ENCODE measurements at places on chromosomes 7 and 10.

GRCh38 chr10:79417266-79417665, 28.2 kb downstream of the ZCCHC24 start:
- no peak for DNase-seq

DNA sequence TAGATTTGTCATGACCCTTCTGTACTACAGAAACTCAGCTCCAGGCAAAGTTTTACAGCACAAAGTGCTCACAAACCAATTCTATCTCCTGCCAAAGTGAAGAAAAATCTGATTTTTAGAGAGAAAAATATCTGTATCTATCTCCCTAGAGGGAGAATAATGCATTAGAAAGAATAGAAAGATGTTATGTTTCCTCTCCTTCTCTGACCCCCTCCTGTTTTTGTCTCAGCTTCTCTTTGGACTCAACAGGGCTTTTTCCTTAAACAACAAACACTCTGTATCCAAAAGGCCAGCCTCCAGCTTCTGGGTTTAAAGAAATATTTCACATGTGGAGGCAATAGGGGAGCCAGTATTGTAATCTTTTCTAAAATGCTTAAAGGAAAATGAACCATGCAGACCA, 627.4 kb downstream of the REEP3 start:
- DNase-seq, result no peak

DNA sequence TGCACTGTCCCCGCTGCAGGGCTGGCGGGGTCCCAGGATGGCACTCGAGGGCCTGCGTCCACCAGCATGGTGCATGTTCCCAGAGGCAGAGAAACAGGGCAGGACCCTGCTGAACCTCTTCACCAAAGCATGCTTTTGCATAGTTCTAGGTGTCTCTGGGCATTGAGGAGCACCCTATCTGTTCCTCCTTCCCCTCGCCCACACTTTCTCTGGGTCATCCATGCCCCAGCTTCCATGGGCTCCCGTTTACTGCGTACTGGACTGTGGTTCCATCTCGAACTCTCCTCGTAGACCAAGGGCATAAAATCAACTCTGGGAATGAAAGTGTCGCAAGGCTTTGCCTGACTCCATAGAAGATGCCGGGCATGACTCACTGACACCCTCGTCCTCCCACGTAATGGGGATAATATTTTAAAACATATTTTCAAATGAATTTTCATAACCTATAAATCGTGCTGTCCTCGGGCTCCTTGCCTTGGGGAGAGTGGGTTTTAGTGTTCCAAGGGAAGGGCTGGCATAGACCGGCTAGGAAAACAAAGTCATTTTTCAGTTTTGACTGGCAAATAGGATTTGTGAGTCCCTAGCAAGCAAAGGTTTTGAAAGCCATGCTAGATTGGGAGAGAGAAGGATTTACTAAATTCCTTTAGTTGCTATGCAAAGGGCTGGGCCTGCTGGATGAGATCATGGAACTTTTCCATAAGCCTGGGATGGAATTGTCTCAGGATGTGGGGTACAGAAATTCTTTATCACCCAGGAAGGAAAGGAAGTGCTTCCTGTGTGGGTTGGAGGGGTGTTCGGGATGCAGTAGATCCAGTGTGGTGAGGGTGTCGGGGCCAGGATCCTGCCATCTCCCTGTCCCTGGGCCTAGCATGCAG, 498.7 kb upstream of the MKI67 start:
- DNase-seq, result no peak

- DNase-seq, result no peak
Observed at GRCh38 chr7:1112109-1112508, 24.2 kb downstream of the GPER1 start.

DNA sequence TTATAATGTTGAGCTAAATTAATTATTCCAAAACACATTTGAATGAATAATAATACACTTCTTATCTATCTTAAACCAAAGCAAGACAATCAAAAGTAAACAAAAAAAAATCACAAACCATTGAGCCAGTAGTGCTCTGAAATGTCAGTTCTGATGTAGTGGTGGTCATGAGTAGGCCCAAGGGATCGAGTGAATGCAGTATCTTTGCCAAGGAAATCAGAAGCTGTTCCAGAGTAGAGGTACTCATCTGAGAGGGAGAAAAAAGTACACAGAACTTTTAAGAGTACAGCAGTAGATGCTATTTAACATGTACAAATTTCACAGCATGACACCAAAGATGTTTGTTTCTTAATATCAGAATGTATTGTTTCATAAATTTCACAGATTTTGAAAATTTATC, 121.5 kb downstream of the SEMA3D start:
- DNase-seq, result no peak

DNA sequence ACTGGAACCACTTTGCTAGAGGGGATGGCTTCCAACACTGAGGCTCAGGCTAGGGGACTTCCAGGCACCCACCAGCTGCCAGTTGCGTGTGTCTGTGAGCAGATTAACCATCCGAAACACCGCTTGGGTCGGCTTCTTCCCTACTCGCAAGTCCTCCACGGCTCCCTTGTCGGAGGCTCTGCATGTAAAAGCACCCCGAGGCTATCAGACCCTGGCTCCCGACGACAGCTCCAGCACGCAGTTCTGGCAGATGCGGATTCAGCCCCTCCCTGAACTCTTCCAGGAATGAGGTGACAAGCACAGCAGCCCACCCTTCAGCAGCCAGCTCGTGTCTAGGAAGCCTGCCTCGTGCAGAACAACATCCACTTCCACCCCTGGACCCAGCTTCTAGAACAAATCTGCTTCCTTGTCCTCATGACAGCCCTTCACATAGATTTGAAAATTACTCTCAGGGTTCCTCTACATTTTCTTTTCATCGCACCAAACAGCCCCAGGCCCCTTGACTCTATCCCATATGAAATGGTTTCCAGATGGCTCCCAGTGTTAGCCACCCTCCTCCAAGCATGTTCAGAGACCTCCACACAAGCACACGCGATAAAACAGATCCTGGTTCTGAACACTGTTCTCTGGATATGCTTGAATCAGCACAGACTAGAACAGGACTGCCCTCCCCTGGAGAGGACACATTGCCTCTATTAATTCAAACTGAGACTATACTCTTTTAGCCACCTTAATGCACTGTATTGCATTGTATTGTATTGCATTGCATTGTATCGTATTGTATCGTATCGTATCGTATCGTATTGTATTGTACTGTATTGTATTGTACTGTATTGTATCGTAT, 44.6 kb downstream of the SLIT1 start:
- DNase-seq, result no peak

- DNase-seq, result no peak
Observed at GRCh38 chr7:5578495-5578894, 154.9 kb upstream of the TNRC18 start.

DNA sequence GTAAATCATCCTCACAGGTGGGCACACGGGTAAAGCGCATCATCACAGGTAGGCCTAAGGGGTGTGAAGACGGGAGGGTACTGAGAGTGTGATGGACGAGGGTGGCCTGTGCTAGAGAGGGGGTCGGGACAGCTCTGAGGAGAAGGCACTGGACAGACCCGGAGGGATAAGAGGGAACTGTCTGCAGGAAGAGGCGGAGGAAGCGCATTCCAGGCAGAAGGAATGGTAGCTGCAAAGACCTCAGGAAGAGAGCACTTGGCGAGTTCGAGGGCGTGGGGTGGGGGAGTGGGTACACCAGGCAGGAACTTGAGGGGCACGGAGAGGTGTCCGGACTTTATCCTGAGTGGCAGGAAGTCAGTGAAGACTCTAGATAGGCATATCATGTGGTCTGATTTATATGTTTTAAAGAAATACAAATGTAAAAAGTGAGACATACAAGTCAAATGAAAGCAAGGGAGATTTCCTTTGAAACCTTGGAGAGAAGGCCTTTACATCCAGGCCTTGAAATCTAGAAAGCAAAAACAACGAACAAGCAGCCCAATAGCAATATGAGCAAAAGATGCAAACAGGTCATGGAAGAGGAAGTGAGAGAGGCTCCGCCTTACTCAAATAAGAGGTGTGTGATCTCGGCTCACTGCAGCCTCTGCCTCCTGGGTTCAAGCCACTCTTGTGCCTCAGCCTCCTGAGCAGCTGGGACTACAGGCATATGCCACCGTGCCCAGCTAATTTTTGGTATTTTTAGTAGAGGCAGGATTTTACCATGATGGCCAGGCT, 3.6 kb downstream of the LHPP start:
- DNase-seq, result no peak

- DNase-seq, result no peak
Observed at GRCh38 chr10:114881417-114881816, 56.6 kb upstream of the TRUB1 start.

DNA sequence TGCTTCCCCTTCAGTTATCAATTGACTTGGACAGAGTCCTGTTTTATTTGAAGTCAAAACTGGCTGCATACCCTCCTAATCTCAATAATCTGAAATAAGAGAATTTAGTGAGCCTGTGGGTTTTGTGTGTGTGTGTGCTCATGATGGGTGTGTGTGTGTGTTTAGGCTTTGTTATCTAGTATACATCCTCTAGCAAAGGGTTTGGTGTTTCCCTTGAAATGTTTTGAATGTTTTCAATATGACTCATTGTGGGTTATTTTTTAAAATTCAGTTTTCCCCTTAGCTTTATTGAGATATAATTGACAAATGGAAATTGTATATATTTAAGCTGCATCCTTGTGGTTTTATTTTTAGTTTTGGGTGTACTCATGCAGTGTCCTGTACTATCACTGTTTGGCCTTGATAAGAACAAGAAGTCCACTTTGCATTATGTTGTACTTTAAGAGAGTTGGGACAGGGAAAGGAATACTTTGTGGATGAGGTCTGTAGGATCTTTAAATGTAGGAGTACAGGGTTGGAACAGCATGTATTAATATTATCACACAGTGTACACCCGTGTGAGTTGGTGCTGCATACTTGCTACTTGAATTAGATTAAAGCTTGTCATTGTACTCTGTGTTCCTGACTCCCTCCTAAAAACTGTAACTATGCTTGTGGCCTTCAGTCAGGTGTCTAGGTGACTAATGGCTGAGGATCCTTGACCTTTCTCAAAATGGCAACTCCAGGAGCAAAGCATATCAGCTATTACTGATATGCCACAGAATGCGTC, 58.3 kb downstream of the VCL start:
- DNase-seq, result no peak

GRCh38 chr10:54470324-54470631, 330.8 kb downstream of the PCDH15 start:
- DNase-seq, result no peak

DNA sequence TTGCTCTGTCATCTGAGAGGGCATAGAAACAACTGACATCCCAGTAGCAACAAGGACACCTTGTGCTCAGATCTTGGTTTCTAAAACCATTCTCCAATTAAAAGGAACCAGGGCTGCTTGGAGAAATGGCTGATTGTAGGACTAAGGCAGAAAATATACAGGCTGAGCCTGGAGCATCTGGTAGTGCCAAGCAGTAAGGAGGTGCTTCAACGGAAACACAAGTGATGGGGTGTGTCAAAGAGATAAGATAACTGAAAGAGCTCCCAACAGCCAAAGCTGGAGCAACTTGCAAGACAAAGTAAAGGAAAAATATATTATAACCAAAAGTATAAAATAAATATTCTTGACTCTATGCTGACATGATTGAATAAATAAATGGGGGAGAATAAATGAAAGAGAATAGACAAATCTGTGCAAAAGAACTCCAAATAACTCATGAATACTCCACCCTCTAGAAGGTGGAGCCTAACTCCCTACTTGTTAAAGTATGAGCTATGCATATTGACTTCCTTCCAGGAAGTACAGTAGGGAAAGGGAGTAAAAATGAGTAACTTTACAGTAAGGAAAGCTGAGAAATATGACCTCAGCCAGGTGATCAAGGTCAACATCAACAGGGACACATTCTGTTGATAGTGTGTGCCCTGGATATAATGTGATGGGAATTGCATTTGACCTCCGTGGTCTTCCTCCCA, 162.4 kb downstream of the NOC3L start:
- no peak for DNase-seq

GRCh38 chr7:157460721-157461120, 123.9 kb downstream of the DNAJB6 start:
- no peak for DNase-seq

DNA sequence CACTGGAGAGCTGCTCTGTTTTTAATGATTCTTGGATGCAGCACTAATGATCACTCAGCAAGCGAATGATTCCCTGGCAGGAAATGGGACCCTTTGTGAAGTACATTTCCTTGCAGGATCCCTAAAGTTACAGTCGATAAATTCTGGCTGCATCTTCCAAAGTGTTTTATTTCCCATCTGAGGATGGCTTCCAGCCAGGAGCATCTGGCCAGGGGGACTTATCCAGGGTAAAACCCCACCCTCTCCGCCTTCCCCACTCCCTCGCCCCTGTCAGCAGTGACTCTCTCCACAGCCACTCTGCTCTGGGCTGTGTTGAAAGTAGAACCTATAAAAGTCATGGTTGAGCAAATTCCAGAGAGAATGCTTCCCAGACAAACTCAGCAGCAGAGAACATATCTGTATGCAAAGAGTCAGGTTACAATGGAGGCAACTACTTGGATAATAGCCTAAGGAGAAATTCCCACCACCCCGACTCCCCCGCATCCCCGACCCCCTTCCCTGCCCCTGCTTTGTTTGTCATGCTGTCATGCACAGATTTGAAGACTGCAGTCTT, 111.0 kb upstream of the ANLN start:
- DNase-seq, result no peak

GRCh38 chr7:135932131-135932530, 45.0 kb downstream of the MTPN start:
- no peak for DNase-seq

DNA sequence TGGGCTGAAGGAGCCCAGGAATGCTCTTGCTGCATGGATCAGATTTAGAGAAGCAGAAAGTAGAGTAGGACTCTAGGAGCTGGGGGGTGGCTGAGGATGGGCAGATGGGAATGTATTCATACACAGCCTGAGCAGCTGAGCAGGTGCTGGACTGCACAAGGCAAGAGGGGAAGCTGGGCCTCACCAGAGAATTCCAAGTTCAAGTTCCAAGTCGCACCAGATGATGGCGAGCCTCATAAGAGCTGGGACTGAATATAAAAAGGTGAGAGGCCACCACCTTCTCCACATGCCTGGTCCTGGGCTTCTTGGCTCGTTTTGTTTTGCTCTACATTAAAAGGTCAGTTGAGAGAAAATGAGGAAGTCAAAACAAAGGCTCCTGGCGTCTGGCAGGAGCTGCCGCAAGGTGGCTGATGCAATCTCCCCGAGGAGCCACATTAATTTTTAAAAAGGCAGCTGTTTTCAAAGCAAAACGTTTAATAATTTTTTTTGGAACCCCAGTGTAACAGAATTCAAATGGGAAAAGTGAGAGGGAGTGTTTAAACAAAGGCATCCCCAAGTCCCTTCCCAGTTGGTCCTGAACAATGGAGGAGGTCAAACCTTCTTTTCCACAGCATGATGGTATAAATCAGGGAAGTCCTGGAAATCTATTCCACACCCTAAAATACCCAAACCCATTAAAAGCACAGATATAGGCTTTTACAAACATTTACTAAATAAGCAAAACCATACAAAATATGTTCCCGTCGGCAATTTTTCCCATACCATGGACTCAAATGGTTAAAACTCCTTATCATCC, 9.5 kb downstream of the CYREN start:
- DNase-seq, result no peak

GRCh38 chr7:151251689-151252560, 3.4 kb upstream of the SMARCD3 start:
- no peak for DNase-seq
